Left cardiac atrium (tissue), 4 donors: ENCODE measurements at places on chromosomes 2 and 18.

DNA sequence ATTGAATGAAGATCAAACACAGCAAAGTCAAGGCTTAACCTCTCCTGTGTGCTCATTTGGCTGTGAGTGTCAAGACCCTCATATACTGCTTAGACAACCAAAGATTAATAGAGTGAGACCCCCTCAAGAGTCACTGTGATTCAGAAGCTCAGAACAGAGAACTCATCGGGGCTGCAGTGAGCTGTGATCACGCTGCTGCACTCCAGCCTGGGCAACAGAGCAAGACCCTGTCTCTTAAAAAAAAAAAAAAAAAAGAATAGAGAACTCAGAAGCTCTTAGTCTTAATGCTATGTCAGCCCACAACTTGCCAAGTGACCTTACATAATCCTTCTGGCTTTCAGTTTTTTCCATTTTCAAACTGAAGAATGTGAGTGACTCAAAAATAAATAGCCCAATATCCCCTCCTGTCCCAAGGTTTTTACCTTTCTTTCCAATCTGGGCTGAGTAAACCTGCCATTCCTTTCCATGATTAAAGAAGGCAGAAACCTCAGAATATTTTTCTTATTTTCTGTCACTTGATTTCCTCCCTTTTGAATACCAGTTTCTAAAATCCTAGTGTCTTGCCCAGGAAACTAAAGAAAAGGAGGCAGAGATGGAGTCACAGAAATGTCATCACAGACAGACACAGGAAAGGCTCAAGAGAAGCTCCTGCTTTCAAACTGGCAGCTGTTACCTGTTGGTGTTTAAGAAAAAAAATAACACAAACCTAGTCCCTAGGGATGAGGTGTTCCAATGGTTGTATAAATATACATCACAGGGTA is 102.4 kb downstream of the CACNB4 start:
- no peak for DNase-seq

DNA sequence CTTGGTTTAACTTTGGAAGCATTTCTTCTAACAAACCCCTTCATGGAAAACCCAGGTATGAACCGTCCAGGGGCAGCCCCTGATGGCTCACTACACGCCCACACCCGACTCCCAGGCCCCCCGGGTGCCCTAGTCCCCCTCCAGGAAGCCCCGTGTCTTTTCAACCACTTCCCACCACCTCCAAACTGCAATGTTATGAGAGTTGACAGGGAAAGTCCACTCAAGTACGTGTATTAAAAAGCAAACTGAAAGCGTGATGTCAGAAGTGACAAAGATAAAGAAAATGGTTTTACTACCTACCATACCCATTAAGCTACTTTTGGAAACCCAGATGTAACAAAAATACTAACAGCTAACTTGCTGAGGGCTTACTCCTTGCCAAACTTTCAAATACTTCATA is 51.5 kb downstream of the L3MBTL4 start:
- no peak for DNase-seq

DNA sequence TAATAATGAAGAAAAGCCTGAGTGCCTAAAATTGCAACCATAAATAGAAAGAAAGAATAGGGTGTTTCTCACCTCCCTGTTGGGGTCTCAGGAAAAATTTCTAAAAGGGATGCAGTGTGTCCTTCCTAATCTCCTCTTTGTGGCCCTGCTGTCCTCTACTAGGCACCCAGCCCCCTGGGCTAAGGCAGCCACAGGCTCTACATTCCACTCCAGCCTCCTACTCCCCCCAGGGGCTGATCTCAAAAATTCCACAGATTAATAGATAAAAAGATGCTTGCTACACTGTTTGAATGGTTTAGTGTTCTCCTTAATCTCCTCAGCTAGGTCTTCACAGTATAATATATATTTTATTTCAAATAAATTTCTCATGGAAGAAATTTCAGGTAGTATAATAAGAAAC is 17.6 kb downstream of the SATB2 start:
- DNase-seq, result no peak

DNA sequence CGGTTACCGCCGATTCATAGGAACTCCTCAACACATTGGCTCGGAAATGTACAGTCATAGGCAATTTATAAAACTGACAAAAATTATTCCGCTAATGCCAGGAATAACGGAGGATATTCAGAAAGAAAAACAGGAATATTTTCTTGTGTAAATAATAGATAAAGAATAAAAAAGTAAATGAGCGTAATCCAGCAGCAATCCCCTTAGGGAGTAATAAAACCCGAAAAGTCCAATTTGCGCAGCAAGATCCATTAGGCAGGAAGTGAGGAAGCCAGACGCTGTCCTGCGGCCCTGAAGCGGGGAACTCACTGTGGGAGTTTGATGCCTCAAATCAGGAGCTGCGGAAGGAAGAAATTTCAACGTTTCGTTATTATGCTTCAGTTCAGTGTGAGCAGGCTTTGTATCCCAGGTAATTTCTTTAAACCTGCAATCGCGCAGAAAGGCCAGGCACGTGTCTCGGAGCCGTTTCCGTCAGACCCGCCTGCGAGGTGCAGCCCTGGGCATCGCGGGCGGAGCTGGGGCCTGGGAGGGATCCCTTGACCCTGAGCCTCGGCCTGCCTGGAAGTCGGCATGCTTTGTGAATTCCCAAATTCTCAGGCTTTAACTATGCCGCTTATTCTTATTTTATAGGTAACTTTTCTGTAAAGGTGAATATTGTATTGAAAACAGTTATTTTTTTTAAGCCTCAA is 180.9 kb upstream of the ALKAL2 start:
- DNase-seq, result no peak

DNA sequence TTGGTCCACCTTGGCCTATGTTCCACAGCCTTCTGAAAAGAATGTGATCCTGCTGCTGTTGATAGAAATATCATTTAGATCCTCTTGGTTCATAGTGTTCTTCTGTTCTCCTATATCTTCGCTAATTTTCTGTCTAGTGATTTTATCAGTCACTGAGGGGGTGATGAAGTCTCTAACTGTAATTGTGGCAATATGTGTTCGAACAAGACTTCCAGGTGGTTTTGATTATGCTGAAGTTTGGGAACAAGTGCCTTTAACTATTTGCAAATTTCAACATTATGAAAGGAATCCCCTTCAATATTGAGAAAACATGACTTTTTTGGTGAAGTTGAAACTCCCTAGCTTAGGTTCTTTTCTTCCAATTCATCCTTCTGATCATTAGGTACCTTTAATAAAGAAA is 140.4 kb downstream of the MTX2 start:
- DNase-seq, result no peak

- no peak for DNase-seq
Measured at GRCh38 chr2:54669677-54670484, 53.6 kb upstream of the EML6 start.

DNA sequence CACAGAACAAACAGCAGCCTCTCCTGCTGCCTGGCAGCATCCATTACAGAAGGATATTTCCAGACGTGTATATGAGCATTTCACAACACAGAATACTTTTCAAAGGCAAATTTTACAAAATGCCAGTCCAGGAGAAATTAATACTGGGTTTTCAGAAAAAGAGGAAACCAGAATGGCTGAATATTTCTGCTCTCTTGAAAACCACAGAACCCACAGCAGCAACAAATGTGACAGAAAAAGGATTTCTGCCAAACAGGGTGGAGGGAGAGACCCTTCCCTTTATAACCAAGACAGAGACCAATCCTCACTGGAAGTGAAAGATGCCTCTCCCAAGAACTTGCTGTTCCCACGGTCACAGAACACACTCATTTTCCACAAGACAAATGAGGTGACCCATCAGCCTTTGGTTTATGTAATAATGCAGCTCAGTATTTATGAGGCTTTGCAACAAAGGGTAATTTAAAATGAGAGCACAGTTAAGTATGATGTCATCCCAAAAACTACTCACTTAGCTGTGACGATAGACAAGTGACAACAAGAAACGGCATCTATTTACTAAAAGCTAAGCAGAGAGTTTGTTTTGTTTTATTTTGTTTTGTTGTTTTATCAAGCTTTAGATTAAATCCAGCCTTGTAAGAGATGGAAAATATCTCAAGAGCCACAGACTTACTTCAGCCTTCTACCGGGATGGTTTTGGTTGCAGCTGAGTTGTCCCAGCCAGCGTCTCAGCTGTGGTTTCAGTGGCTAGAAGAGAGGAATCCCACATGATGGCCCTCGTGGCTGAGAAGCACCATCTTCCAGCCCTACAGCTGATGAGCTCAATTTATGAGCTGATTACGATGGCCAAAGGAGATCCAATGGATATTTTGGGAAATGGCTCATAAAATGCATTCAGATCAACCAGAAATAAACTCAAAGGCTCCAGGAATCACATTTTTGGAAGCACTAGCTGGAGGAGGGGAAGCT is 249.3 kb upstream of the AGAP1 start:
- DNase-seq, result no peak

DNA sequence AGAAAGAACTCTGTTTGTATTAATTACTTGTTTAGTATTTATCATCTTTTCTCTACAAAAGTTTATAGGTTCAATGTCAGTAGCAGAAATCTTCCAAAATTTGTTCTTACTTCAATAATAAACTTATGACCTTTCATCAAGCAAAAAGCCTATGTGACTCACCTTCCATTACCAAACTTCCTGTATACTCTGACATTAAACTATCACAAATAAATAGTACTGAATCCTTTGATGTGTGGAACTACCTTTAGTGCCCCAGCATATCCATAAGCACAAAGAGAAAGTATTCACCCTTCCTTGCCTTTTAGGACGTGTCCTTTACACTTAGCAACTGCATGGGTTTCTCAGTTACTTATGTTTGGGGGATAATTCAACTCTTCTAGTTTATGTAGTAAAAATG is 166.0 kb downstream of the EHBP1 start:
- no peak for DNase-seq

DNA sequence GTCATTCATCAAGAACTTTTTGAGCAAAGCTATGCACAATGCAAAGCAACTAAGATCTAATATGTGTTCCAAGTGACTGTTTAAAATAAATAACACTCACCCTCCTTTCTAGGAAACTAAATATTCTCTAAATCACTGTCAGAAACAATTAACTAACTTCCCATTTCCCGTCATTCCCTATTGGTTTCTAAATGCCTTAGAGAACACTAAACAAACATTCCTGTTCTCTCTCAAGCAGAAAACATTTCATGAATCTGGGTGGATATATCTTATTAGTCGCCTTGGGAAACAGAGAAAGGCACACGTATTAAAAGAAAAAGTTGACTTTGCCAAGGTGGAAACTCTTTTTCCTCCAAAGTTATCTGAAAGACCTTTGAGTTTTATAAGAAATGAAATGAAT is 735.2 kb downstream of the MBD2 start:
- DNase-seq, result no peak

DNA sequence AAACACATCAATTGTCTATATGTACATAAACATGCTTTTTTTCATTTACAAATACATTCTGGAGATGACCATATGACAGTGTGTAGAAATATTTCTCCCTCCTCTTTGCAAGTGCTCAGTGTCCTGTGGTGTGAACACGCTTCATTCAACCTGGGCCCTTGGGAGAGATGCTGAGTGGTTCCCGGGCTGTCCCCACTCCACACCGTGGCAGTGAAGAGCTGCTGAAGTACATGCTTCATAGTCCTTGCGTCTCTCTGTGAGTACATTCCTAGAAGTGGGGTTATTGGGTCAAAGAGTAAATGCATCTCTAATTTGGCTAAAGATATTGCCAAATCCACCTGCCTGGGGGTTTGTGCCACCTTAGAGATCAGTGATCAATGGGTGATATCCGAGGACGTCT is 6.5 kb upstream of the GPR35 start:
- no peak for DNase-seq

DNA sequence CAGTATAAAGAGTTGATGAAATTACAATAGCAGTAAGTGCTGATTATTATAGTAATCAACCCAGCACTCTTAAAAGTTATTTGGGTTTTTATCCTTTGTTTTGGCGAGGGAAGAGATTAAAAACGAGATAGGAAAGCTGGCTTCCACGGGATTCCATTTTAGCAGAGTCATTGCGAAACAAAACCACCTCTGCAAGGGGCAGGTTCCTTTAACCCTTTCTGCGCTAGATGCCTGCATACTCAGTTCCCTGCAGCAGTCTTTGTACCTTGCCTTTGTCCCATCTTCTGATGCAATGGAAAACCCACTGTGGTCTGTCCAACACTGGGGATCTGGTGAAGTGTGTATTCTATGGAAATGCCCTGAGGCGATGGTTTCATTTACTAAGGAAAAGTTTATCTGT is 2.7 kb downstream of the YPEL5 start:
- DNase-seq, result no peak

GRCh38 chr2:54350426-54350825 is 94.4 kb upstream of the TSPYL6 start:
- no peak for DNase-seq

DNA sequence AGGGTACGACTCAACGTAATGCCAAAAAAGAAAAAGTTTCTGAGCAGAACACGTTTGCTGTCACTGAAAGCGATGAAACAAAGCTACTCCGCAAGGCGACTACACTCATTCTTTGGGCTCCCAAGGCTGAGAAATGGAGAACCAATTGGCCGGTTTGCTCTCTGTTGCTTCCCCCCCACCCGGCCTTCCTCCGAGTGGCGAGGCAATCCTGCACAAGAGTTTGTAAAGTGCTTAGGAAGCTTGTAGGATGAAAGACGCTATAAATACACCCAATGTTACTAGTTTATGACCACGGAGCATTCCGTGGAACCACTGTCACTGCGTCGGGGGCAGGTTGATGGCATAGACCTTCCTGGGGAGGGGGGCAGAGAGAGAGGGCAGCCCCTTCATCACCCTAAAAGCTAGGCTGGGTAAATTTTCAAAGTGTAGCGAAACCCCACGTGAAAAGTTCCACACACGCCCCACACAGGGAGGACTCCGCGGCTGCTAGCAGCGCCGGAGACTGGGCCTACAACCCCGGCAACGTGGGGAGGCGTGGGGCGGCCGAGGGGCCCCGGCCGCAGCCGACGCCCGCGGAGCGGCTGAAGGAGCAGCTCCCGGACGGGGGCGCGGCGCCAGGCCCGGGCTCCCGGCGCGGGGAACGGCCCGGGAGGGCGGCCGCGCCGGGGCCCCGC is 915 bp downstream of the CUL3 start:
- DNase-seq, result peak; percentile 29
